ENCODE measurements at places on chromosomes 1 and 21.

GRCh38 chr21:21286170-21286798 is 288.1 kb downstream of the NCAM2 start:
- DNase-seq = no peak

DNA sequence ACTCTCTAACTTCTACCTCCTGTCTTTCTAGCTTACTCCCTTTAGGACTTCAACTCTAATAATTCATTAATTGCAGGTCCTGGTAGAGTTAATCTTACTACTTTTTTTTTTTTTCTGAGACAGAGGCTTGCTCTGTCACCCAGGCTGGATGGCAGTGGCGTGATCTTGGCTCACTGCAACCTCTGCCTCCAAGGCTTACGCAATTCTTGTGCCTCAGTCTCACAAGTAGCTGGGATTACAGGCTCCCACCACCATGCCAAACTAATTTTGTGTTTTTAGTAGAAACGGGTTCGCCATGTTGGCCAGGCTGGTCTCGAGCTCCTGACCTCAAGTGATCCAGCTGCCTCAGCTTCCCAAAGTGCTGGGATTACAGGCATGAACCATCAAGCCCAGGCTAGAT is 15.7 kb downstream of the BTBD8 start:
- no peak for DNase-seq

DNA sequence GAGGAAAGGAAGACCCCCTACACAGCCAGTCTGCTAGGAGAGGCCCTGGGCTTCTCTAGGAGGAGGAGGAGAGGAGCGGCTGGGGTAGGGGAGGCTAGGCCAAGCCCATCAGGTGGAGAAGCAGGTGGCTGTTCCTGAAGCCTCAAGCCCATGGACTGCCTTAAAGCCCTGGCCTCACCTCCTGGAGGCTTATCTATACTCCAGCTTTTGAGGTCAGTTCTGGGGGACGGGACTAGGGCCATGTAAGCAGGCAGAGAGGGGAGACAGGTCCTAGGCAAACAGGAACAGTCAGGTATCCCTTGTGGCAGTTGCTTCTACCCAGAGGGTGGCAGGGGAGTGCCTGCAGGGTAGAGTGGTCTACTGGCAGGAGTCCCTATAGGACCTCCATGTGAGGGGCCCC is 40.6 kb downstream of the KCNC4 start:
- no peak for DNase-seq

GRCh38 chr1:112866151-112866550 is 89.8 kb downstream of the SLC16A1 start:
- no peak for DNase-seq

GRCh38 chr1:22338071-22338765 is 113.4 kb upstream of the ZBTB40 start:
- no peak for DNase-seq

GRCh38 chr1:46193285-46193684 is 4.9 kb downstream of the POMGNT1 start:
- DNase-seq = no peak

DNA sequence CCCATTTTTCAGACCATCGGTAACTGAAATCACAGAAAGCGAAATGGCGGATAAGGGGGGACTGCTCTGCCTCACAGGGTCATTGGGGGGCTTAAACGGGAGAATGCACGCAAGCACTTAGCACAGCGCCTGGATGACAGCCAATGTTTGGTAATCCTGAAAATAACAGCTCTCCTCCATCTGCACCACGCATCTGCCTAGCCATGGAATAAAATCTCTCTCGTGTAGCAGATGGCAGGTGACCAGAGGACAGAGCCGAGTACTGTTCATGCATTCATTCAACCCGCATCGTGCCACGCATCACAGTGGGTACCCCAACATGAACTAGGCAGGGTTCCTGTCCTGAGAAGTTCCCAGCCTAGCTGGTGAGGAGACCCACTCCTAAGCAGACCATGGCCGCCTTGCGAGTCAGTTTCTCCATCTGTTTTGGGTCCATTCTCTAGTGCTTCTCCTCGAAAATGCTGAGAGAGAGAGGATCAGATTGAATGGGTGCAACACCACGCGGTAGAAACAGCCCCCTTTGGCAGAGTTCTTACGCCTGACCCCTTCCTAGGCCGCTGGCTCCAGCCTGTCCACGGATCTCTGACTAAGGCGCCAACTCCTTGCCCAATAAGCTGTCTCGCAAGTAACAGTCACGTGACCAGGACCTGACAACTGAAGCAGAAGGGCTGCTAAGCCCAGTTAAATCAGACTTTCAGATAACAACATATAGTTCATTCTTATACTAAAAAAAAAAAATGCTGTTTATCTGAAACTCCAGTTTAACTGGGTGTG is 7.3 kb downstream of the SLC1A7 start:
- DNase-seq = no peak

GRCh38 chr1:66489151-66489550 is 44.8 kb upstream of the SGIP1 start:
- no peak for DNase-seq

- DNase-seq = no peak
Observed at GRCh38 chr1:155184351-155184811, 10.7 kb downstream of the TRIM46 start.

GRCh38 chr1:62082456-62083363 is 111.9 kb upstream of the L1TD1 start:
- DNase-seq = peak; percentile 12

DNA sequence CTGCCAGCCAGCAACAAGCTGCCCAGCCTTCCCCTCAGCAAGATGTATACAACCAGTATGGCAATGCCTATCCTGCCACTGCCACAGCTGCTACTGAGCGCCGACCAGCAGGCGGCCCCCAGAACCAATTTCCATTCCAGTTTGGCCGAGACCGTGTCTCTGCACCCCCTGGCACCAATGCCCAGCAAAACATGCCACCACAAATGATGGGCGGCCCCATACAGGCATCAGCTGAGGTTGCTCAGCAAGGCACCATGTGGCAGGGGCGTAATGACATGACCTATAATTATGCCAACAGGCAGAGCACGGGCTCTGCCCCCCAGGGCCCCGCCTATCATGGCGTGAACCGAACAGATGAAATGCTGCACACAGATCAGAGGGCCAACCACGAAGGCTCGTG is 13.3 kb upstream of the PIGV start:
- no peak for DNase-seq

- DNase-seq = no peak
Observed at GRCh38 chr1:156809281-156809680, 7.4 kb downstream of the SH2D2A start.

GRCh38 chr1:228768355-228769000 is 33.2 kb downstream of the RHOU start:
- no peak for DNase-seq

DNA sequence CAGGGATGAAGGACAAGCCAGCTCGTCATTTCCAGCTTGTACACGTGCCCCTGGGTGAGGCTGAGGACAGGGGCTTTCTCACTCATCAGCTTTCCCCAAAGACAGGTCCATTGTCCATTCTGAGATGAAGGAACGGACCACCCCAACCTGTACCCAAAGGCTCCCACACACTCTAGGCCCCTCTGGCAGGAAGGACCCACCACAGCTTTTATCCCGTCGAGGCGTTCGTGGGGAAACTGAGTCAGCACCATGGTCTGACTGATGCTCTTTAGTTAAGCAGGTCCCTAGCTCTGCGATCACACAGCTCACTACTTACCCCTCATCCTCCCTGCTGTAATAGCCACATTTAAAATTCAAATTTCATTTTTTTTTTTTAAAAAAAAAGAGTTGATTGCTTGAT is 117.3 kb downstream of the AJAP1 start:
- DNase-seq = no peak

GRCh38 chr1:20792196-20792595 is 5.1 kb upstream of the HP1BP3 start:
- no peak for DNase-seq

DNA sequence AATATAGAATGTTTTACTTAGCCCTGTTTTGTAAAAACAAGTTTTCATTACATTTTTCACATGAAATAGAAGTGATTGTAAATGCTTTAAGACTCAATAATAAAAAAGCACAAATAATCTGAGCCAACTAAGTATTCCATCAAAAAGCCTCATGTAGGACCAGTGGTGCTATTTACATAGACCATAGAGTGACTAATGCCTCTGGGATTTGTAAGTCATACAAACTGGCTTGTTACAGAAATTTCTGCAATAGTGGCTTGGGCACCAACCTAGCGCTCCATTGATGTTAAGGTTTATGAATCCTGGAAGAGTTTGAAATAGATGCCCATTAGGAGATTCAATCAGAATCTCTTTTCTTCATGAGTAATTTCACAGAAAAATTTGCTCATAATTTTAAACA is 31.9 kb downstream of the ZMYM1 start:
- no peak for DNase-seq

GRCh38 chr1:42942444-42942843 is 16.2 kb downstream of the SLC2A1 start:
- DNase-seq = no peak

DNA sequence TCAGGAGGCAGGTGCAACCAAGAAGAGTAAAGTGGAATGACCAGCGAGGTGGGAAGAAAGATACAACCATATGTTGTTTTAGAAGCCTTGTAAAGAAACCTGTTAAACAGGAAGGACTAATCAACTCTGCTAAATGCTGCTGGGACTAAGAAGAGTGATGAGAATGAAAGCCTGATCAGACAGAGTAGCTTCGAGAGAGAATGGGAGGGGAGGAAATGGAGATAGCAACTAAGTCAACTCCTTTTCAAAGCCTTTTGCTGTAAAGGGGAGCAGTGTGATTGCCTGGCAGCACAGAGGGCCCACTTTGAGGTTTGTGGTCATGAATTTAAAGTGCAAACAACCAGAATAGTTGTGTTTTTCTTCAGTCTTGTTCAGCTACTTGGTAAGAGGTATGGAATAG is 31.4 kb downstream of the SLC30A7 start:
- DNase-seq = no peak

- DNase-seq = no peak
Observed at GRCh38 chr1:59458884-59459283, 162.0 kb downstream of the FGGY start.

GRCh38 chr1:80632284-80632683 is 1168.5 kb upstream of the ADGRL2 start:
- no peak for DNase-seq

DNA sequence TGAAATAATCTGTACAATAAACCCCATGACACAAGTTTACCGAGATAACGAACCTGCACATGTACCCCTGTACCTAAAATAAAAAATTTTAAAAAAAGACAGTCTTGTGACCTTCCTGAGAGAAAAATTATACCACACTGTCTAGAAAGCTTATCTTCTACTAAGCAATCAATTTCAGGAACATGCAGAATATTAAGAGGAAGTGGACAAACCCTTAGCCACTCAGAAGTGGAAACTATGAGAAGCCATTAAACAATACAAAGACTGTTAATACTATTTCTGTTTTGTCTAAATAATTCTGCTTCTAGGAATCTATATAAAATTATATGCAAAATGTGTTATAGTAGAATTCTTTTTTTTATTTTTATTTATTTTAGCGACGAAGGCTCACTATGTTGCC is 93.9 kb downstream of the ADAMTS1 start:
- DNase-seq = no peak

DNA sequence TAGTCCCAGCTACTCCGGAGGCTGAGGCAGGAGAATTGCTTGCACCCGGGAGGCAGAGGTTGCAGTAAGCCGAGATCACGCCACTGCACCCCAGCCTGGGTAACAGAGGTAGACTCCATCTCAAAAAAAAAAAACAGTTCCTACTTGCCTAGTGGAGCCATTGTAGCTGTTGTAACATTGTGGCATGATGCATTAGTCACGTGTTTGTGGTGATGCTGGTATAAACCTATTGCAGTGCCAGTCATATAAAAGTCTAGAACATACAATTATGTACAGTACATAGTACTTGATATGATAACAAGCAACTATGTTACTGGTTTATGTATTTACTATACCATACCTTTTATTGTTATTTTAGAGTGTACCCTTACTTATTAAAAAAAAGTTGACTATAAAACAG is 16.2 kb downstream of the KYAT3 start:
- DNase-seq = no peak

DNA sequence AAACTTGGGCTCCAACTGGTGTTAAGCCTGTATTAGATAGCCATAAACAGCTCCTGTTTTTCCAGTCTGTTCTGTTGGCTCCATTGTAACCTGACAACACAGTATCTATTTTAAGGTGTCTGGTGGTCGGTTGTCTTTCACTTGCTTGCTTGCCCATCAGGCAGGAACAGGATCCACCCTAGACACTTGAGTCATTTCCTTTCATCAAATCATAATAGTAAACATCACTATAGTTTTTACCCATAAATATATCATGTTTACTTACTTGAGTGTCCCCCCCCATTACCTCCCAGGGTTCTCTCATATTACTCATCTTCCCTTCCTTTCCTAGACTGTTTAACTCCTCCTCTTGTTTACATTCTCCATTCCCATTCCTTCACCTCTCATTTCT is 2.9 kb downstream of the DDI2 start:
- no peak for DNase-seq

- DNase-seq = no peak
Observed at GRCh38 chr1:64754173-64754572, 9.3 kb downstream of the RAVER2 start.

GRCh38 chr1:81800695-81801650 is at the start of gene ADGRL2:
Gene ADGRL2, plus strand, starts transcription at chr1:81800934. Its CDS starts 36,051 bp downstream, at chr1:81836985.
- DNase-seq = no peak

DNA sequence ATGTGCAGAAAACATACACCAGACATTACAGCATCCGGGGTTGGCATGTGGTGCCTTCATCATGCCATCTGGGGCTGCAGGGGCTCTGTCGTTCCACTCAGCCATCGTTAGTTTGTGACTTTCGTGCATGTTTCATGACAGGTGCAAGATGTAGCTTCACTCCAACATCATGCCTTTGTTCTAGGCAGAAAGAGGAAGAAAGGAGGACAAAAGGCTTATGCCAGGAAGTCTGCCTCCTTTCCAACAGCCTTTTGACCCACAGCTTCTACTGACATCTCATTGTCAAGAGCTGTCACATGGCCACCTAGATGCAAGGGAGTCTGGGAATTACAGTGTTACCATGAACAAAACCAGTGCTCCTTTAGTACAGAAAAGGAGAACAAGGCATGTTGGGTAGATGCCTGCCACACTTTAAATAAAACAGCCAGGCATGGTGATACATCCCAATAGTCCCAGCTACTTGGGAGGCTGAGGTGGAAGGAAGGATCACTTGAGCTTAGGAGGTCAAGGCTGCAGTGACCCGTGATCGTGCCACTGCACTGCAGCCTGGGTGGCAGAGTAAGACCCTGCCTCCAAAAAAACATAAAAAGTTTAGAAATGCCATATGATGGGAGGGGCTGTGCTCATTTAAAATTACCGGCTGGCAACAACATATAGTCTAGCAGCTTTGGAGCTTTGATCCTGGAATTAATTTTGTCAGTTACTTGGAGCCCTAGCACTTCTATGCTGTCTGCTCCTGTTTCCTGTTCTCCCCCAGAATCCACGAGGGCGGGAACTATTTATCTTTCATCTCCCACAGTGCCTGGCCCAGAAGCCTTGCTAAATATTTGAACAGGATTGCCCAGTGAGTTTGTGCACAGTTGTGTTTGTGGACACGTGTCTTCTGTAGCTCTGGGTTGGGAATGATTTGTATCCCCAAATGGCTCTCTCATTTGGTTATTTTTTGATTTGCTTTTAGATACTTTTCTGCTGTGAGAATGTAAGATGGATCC is 7.4 kb downstream of the DOP1B start:
- no peak for DNase-seq

GRCh38 chr1:225453797-225454648 is 26.2 kb upstream of the LBR start:
- DNase-seq = no peak

Data from GM18507 (cell line).